GM20000 (cell line): ENCODE measurements at places on chromosomes 1 and 21.

- no peak for DNase-seq
Measured at GRCh38 chr1:65698590-65698989, 94.1 kb upstream of the PDE4B start.

GRCh38 chr1:178954325-178954690, 71.4 kb upstream of the FAM20B start:
- no peak for DNase-seq

GRCh38 chr1:83620016-83620415, 378.9 kb downstream of the TTLL7 start:
- no peak for DNase-seq

DNA sequence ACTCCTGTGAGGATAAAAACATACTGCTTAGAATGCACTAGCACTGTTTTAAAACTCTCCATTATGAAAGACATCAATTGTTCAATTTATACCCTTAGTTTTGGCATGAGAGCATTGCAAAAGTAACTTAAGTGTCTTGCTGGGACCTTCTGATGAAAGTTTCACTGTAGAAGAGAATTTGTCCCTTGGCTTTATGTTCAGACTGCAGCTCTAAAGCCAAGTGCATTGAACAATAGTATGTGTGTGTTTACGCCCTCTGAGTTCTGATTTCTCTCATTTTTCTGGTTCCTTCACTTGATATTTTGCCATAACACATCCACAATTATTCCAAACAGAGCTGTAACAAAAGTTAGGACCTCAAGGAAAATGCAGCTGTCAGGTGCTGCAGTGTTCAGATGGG, 474.6 kb downstream of the DISC1 start:
- no peak for DNase-seq

- peak; percentile 56 for DNase-seq
Measured at GRCh38 chr1:181134543-181135436, 46.3 kb downstream of the IER5 start.

- peak; percentile 23 for DNase-seq
Measured at GRCh38 chr1:103517380-103518047, 8.0 kb upstream of the RNPC3 start.

GRCh38 chr1:12524266-12524665, 93.7 kb downstream of the DHRS3 start:
- DNase-seq, result no peak
